ENCODE measurements at places on chromosomes 11 and 22. TPM values are rescaled to one million over a fixed set of nuclear protein-coding genes. Genes with fewer than 3 reads are reported as not detected.

Gene SERPING1
- 1.5 TPM for total RNA-seq

Gene KMT5B
- total RNA-seq: 42.1 TPM

Gene ZNF280B
- total RNA-seq: 2.0 TPM

Gene SOX6
- total RNA-seq: not detected

- no peaks in the 10 kb centered on the region for H3K36me3 ChIP-seq
- H3K27me3 ChIP-seq: no peaks in the 10 kb centered on the region
- no peak for DNase-seq
- no peaks in the 10 kb centered on the region for H3K4me1 ChIP-seq
- H3K4me3 ChIP-seq: no peak overlapping the region
Observed at GRCh38 chr11:94858012-94858705, 90.0 kb downstream of the AMOTL1 start.

DNA sequence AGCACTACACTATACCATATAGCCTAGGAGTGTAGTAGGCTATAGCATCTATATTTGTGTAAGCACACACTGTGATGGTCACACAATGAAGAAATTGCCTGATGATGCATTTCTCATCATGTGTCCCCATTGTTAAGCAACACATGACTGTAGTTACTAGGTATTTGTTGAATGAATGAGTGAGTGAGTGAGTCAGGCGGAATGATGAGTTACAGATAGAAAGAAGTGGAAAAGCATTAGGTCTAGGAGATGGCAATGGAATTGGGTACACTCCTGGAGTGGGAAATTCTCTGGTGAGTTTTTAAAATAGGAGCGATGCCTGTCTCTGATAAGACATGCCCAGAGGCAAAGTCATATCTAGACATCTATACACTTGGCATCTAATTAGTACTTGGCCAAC, 160.5 kb upstream of the TBCEL start:
- H3K36me3 ChIP-seq: no peaks in the 10 kb centered on the region
- no peaks in the 10 kb centered on the region for H3K27me3 ChIP-seq
- H3K27ac ChIP-seq: no peak overlapping the region

- no peak for DNase-seq
- H3K27ac ChIP-seq: no peak overlapping the region
- no peak overlapping the region for H3K4me3 ChIP-seq
- no peaks in the 10 kb centered on the region for H3K4me1 ChIP-seq
Observed at GRCh38 chr11:20669820-20670684, 666 bp downstream of the NELL1 start.

DNA sequence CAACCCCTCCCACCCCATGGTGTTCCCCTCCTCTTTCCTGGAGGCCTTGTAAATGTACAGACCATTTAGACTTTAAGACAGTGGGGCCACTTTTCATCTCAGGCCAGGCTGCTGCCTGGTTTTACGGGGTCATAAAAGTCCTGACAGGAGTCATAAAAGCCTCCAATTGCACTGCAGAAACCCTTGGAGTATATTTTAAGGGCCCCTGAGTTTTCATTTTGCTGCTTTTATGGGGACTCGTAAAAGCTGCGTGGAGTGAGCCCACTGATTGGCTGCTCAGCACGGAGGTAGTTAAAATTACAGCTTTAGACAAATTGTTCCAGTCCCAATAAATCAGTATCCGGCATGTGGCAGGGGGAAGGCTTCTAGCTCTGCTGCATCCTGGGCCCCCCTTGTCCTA, 627.6 kb downstream of the NTM start:
- H3K27ac ChIP-seq: no peak overlapping the region
- no peak for DNase-seq
- H3K4me3 ChIP-seq: no peak overlapping the region

GRCh38 chr22:27876684-27877083, 42.4 kb downstream of the PITPNB start:
- no peak overlapping the region for H3K4me3 ChIP-seq
- DNase-seq: no peak
- peaks cover 4% of the 10 kb centered on the region for H3K36me3 ChIP-seq
- H3K27me3 ChIP-seq: no peaks in the 10 kb centered on the region
- H3K27ac ChIP-seq: no peak overlapping the region

All from T-cell (primary cell).